ENCODE measurements at places on chromosomes 6 and 20. TPM values are rescaled to one million over a fixed set of nuclear protein-coding genes. Genes with fewer than 3 reads are reported as not detected.

Gene TULP4
- 65.7 TPM for total RNA-seq

Gene RHAG
- total RNA-seq = not detected

Gene BPIFA1
- total RNA-seq = not detected

Gene C20orf141
- total RNA-seq = not detected

Gene GJE1
- total RNA-seq = not detected

Gene ECT2L
- under 0.01 TPM for total RNA-seq

Gene VSX1
- total RNA-seq = not detected
